T-helper 17 cell (primary cell): ENCODE measurements at places on chromosomes 12 and 14.
A peak's percentile ranks its signal among the peaks of the same experiment; 100 is the strongest.

DNA sequence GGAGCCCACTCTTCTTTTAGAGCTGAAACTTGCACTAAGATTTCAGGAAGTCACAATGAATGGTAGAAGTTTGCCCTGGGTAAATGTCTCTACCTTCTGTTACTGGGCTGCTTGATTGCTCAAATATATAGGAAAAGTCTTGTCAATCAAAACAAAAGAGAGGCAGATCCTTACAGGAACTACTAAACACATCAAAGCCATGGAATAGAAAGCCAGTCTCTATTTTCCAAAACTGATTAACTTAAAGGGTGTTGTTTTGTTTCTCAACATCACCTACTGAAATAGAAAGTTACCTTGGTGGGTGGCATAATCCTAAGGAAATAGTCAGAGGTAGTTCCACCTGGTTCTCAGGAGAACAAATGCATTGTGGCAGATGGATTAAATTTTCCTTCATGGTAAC, at the start of gene GPHB5:
GPHB5 (minus strand) TSS at position 101 of the 400 bp plus-strand sequence. CDS start 1,086 bp downstream, outside the sequence.
- no peaks in the 10 kb centered on the region for H3K4me1 ChIP-seq
- peaks cover 2% of the 10 kb centered on the region for H3K36me3 ChIP-seq
- DNase-seq: no peak
- H3K27ac ChIP-seq: no peak within 1 kb of the TSS
- H3K4me3 ChIP-seq: no peak within 1 kb of the TSS

DNA sequence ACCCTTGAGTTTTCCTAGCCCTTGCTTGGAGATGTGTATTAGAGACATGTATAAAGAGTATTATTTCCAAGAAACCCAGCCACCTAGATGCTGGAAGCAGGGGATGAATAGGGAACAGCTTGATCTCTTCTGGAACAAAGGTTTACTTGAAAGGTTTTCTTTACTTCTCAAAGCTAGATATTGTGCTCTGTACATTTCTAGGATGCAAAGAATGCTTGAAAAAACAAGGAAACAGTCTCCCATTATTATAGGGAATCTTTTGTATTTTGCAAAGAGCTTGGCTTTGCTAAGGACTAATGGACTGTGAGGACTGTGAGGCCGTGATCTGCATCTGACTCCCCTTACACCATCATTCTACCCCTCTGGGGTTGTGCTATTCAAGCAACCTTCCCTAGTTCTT, 77.9 kb downstream of the PRICKLE1 start:
- H3K36me3 ChIP-seq: no peaks in the 10 kb centered on the region
- H3K27me3 ChIP-seq: peaks cover 19% of the 10 kb centered on the region
- DNase-seq: no peak
- H3K4me3 ChIP-seq: no peak overlapping the region
- no peaks in the 10 kb centered on the region for H3K4me1 ChIP-seq

DNA sequence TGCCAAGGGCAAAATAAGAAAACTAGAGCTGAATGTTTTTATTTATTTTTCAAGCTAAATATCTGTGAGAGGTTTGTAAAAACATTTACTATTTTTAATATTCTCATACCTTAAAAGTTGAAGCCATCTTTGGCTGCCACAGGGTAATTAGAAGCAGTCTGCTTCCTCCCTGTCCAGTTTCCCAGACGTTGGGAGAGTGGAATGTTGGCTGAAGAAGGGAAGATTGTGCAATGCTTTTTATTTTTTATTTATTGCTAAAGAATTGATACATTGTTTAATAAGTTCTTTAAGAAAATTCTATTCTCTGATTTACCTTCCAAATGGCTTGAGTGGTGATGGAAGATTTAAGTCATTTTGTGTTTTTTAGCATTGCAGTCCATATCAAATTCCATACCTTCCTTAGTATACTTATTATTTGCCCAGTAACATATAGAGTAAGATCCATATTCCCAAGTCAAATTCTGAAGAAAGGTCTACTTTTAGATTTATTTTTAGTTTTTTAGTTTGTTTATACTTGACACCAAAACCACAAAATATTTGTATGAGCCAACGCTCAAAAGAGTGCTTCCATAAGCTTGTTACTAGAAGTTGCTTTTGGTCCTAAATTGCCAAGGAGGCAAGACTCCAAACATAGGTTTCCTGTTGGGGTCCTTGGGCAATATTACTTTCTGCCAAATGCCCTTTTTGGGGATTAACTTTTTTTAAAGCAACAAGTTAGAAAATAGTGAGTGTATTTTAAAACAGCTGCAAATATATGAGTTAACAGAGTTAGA, 124.0 kb upstream of the CPM start:
- H3K4me3 ChIP-seq: no peak overlapping the region
- no peak overlapping the region for H3K27ac ChIP-seq
- H3K4me1 ChIP-seq: peaks cover 6% of the 10 kb centered on the region
- no peak for DNase-seq
- H3K27me3 ChIP-seq: peaks cover 5% of the 10 kb centered on the region
- H3K36me3 ChIP-seq: peaks cover 2% of the 10 kb centered on the region

GRCh38 chr12:85779768-85780167, 56.4 kb downstream of the RASSF9 start:
- no peak for DNase-seq
- H3K27ac ChIP-seq: no peak overlapping the region
- H3K4me1 ChIP-seq: no peaks in the 10 kb centered on the region
- no peak overlapping the region for H3K4me3 ChIP-seq
- no peaks in the 10 kb centered on the region for H3K36me3 ChIP-seq

GRCh38 chr14:79570648-79571047, 640.7 kb downstream of the DIO2 start:
- H3K27ac ChIP-seq: no peak overlapping the region
- H3K4me3 ChIP-seq: no peak overlapping the region
- no peaks in the 10 kb centered on the region for H3K27me3 ChIP-seq
- DNase-seq: no peak
- H3K4me1 ChIP-seq: no peaks in the 10 kb centered on the region

GRCh38 chr14:104206281-104206904, 68.0 kb downstream of the KIF26A start:
- no peak overlapping the region for H3K27ac ChIP-seq
- no peak overlapping the region for H3K4me3 ChIP-seq
- no peak for DNase-seq
- H3K36me3 ChIP-seq: no peaks in the 10 kb centered on the region

- no peak overlapping the region for H3K4me3 ChIP-seq
- no peaks in the 10 kb centered on the region for H3K36me3 ChIP-seq
- DNase-seq: no peak
- no peaks in the 10 kb centered on the region for H3K4me1 ChIP-seq
Observed at GRCh38 chr12:126572170-126572569, 1506.9 kb downstream of the AACS start.

GRCh38 chr14:52741865-52742264, 11.9 kb downstream of the STYX start:
- peaks cover 40% of the 10 kb centered on the region for H3K4me1 ChIP-seq
- no peaks in the 10 kb centered on the region for H3K36me3 ChIP-seq
- peak overlapping the region; percentile 98 for H3K27ac ChIP-seq
- no peaks in the 10 kb centered on the region for H3K27me3 ChIP-seq
- peak overlapping the region; percentile 84 for H3K4me3 ChIP-seq

DNA sequence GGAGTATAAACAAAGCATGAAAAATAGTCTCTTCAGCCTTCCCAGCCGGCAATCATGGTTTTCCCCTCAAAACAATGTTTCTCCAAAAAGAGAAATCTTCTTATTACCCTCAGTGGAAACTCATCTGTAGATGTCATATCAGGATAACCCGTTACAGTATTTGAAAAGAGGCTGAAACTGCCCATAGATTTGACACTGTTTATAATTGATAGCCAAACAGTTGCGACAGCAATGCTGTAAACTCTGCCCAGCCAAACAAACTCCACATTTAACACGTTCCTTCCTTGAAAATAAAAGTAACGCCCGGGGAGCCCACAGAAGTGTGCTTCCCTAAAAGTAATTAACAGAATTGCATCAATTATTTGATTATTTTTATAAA, 201.3 kb upstream of the FOXN3 start:
- DNase-seq: no peak
- no peaks in the 10 kb centered on the region for H3K36me3 ChIP-seq
- peak overlapping the region; percentile 97 for H3K27ac ChIP-seq
- H3K4me3 ChIP-seq: peak overlapping the region; percentile 93
- H3K4me1 ChIP-seq: peaks cover 56% of the 10 kb centered on the region
- no peaks in the 10 kb centered on the region for H3K27me3 ChIP-seq

DNA sequence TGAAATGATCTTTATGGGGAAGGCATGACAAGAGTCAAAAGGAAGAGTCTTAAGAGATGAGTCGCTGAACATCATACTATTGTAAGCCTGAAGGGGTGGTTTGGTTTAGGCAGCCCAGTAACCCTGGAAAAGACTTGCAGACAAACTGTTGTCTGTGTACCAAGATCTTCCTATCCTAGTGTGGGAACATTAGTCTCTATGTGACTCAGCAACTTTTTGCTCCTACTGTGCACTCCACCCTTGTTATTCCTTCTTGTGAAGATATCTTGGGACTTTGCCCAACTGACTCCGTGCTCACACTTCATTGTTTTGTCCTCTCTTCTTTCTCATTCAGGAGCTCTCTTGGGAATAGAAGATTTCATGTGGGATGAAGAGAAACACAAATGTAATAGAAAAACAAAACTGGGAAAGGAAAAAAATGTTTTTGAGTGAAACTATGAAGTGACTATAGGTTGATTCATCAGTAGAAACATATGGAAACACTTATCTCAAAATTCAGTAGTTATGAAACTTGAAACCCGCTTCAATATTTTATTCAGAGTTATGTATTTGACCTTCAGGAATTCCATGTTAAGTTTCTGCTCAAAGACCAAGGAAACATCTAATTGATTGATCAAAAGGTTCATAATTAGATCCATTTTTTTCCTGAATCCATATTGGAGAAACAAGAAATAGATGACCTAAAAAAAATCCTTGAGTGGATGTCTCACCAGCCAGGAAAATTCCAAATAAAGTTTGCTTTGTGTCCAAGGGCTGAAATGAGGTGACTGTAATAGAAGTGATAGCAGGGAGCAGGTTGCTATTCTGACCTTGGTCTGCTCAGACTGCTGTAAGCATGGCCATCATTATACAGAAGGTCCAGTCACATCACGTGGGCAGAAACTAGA, 67.2 kb downstream of the BTG1 start:
- H3K4me1 ChIP-seq: peaks cover 33% of the 10 kb centered on the region
- H3K36me3 ChIP-seq: peaks cover 3% of the 10 kb centered on the region
- no peaks in the 10 kb centered on the region for H3K27me3 ChIP-seq

DNA sequence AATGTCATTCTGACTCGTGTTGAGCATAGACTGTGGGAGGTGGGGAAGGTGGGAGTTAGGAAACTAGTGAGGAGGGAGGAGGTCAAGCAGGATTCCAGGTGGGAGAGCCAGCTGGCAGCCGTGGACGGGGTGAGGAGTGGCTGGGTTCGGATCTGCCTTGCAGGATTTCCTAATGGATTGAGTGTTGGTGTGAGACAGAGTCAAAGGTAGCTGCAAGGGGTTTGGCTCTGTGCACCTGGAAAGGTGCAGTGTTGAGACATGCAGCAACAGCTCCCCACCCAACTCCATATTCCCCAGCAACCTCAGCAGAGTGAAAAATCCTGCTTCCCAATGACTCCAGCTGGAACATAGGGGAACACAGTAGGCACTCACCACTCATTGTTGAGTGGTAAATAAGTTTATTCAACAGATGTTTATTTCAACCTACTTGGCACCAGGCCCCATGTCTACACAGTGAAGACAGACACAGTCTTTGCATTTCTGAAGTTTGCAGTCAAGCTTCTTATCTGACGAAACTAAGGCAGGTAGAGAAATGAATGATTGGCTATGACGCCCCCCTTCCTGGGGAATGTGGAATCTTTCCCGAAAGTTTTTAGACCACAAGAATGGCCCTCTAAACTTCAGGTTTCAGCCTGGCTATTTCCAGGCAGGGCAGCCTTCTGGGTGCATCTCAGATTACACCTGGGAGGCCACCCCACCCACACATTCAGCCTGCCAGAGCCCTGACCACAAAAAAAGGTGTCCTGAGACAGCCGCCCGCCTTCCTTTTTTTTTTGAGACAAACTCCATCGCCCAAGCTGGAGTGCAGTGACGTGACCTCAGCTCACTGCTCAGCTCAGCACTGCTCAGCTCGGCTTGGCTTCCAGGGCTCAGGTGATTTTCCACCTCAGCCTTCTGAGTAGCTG, 37.9 kb upstream of the PLEKHG6 start:
- H3K27ac ChIP-seq: no peak overlapping the region
- H3K36me3 ChIP-seq: no peaks in the 10 kb centered on the region
- no peak overlapping the region for H3K4me3 ChIP-seq
- no peak for DNase-seq

- H3K27ac ChIP-seq: no peak overlapping the region
- H3K36me3 ChIP-seq: no peaks in the 10 kb centered on the region
- DNase-seq: no peak
- H3K4me3 ChIP-seq: no peak overlapping the region
- H3K4me1 ChIP-seq: no peaks in the 10 kb centered on the region
Observed at GRCh38 chr12:11227373-11227772, 40.6 kb upstream of the TAS2R42 start.

DNA sequence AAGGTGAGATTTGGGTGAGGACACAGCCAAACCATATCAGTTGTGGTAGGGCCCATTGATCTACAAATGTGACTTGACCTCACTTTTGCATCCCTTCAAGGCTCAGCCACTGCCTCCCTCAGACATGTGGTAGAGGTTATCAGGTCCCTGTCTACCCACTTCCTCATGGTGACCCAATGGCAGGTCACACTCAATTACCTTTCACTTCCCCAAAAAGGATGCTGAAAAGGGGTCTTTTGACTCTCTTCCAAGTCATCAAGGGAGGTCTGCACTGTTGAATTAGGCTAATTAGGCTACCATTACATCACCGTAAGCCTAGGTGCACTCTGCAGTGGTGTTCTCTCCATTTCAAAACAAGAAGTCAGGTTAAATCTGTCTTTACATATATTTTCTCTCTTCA, 22.6 kb upstream of the DRAM1 start:
- no peaks in the 10 kb centered on the region for H3K36me3 ChIP-seq
- no peak overlapping the region for H3K4me3 ChIP-seq
- peaks cover 3% of the 10 kb centered on the region for H3K4me1 ChIP-seq

GRCh38 chr14:100684154-100684553, 42.5 kb upstream of the DLK1 start:
- no peaks in the 10 kb centered on the region for H3K4me1 ChIP-seq
- DNase-seq: no peak
- H3K4me3 ChIP-seq: no peak overlapping the region
- no peak overlapping the region for H3K27ac ChIP-seq
- peaks cover 16% of the 10 kb centered on the region for H3K27me3 ChIP-seq

GRCh38 chr12:27879708-27880107, 92.8 kb downstream of the PTHLH start:
- H3K36me3 ChIP-seq: no peaks in the 10 kb centered on the region
- DNase-seq: no peak
- H3K27ac ChIP-seq: no peak overlapping the region
- H3K4me1 ChIP-seq: no peaks in the 10 kb centered on the region

GRCh38 chr14:95480887-95481226, 35.6 kb downstream of the SYNE3 start:
- no peak for DNase-seq
- H3K4me3 ChIP-seq: peak overlapping the region; percentile 84
- H3K4me1 ChIP-seq: peaks cover 49% of the 10 kb centered on the region
- H3K36me3 ChIP-seq: no peaks in the 10 kb centered on the region

GRCh38 chr12:113903381-113903863, 62.7 kb downstream of the RBM19 start:
- peaks cover 11% of the 10 kb centered on the region for H3K36me3 ChIP-seq
- H3K4me3 ChIP-seq: no peak overlapping the region
- no peak for DNase-seq
- no peaks in the 10 kb centered on the region for H3K27me3 ChIP-seq
- peaks cover 7% of the 10 kb centered on the region for H3K4me1 ChIP-seq
